ENCODE measurements at places on chromosomes 7 and 10.

DNA sequence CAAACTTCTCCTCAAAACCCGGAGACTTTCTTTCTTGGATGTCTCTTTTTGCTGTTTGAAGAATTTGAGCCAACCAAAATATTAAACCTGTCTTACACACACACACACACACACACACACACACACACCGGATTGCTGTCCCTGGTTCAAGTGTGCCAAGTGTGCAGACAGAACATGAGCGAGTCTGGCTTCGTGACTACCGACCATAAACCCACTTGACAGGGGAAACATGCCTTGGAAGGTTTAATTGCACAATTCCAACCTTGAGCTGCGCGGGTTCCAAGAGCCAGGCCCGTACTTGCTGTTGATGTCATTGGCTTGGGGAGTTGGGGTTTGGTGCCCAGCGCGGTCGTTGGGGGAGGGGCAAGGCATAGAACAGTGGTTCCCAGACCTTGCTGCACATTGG, 1.7 kb downstream of the EGFR start:
- peak; percentile 58 for DNase-seq

DNA sequence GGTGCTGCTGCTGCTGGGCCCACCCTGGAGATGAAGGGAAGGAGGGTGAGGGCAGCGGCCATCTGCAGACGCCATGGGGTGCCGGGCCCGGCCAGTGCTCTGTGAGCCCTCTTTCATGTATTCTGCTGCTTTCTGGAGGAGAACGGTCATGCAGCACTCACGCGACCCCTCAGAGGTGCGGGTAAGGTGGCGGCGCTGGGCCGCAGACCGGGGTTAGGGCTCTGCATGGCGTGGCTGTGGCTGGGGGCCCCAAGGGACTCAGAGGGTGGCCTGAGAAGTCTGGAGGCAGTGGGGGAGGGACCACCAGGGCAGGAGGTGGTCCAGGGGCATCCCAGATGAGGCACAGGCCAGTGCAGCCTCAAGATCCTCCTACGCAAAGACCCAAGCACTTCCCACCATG, 275.5 kb downstream of the ELFN1 start:
- DNase-seq = peak; percentile 14

GRCh38 chr7:2928256-2928612, 84.1 kb upstream of the GNA12 start:
- DNase-seq = peak; percentile 21

- no peak for DNase-seq
These were observed 1.2 kb downstream of the MNX1 start for GRCh38 chr7:157009170-157009777.

DNA sequence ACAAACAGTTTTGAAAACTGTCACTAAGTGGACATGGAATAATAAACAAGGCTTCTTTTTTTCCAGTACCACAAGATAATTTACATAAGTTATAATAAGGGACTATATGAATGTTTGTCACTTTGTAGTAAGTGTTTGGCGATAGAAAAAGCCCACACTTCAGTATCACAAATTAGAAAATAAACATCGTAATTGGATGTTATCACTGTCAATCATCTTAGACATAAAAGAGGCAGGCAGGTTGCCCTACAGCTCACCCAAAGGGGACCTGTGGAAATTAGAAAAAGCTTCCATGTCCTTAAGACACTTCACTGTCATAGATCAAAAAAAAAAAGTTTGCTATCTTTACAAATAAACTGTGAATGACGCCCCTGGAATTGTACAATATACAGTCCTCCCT, 3.6 kb upstream of the NOC3L start:
- DNase-seq = no peak

- no peak for DNase-seq
These were observed 1288.5 kb upstream of the AUTS2 start for GRCh38 chr7:68309806-68310205.

- no peak for DNase-seq
These were observed 35.3 kb downstream of the DIP2C start for GRCh38 chr10:653991-654646.

DNA sequence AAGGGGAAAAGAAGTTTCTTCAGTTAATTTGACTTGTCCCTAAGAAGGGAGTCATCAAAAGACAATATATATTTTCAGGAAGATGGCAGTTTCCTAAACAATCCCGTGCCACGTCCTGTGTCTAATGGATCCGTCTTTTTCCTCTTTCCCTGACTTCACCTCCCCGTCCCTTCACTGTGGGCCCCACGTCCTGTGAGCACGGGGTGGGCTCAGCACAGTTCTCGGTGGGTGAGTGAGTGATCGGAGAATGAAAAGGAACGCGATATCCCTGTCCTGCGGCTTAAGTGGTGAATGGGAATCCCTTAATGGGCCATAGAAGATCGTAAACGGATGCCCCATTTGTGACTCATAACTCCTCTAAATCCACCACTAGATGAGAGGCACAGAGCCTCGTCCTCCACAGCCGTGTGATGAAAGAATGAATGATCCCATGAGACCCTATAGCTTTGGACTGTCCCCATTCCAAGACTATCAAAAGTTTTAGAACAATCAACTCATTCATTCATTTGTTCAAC, 63.5 kb upstream of the PITRM1 start:
- DNase-seq = no peak

DNA sequence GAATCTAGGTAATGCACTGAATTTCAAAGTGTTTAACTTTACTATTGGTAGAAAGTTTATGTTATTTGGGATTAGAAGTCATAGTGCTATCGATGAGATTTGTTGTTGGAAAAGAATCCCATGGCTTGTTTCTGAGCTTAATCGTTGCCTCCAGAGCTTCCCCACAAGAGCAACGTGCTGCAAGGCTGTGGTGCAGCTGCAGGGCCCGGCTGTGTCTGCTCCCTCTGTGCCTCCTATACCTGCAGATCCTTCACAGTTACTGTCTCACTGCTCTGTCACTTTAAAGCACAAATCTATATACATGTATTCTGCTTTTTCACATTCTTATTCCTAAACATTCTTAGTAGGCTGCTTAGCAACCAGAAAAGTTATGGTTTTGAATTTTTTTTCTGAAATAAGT, 826.6 kb upstream of the COBL start:
- no peak for DNase-seq

DNA sequence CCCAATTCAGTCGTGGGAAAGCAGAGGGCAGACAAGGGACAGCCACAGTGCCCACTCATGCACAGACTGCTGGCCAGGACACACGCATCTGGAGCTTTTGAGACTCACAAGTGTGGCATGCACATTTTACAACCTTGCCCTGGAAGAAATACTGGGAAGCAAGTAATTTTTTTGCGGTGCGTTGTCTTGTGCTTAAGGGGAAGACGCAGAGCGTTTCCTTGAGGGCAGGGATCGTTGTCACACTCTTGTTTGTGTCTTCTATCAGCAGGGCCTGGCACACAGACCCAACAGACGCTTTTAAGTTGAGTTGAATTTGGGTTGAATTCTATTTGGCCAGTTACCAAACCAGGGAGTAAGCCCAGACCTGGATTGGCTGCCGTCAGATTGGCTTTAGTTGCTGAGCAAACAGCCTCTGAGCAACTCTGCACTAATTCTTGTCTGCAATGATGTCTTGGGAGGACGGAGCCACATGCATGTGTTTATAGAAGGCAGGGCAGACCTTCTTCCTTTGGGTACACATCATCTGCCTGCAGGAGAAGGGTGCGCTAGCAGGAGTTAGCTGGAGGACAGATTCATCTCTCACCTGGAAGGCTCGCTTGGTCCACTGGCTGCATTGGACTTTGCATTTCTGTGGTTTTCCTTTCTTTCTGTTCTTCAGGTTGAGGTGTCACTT, 38.4 kb downstream of the IL2RA start:
- DNase-seq = no peak
